ENCODE measurements at places on chromosomes 11 and 22. TPM values are rescaled to one million over a fixed set of nuclear protein-coding genes. Genes with fewer than 3 reads are reported as not detected.

Gene ROM1
- 6.6 TPM for total RNA-seq

Gene ACRV1
- not detected for total RNA-seq

Gene MYO18B
- 0.09 TPM for total RNA-seq

Gene FAM180B
- total RNA-seq = not detected

Gene PLA2G6
- 43.4 TPM for total RNA-seq

- H3K27ac ChIP-seq = no peak overlapping the region
- no peak overlapping the region for H3K4me3 ChIP-seq
- H3K36me3 ChIP-seq = no peaks in the 10 kb centered on the region
- no peak for DNase-seq
Observed at GRCh38 chr11:115316696-115317095, 187.5 kb downstream of the CADM1 start.

DNA sequence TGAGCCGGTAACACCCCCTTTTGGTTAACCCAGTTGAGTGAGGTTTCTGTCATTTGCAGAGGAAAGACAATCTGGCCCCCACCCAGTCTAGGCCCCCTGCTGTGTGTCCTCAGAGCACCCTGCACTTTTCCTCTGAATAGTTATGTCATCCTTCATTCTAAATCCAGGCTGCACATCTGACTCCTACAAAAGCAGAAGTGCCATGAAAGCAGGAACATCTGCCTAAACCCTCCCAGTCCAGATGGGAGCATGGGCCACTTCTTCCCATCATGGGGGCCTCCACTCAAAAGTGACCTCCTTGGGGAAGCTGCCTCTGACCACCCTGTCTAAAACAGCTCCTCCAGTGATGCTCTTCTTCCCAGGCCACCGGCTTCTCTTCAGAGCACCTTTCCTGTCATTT is 53.7 kb upstream of the HMGXB4 start:
- no peaks in the 10 kb centered on the region for H3K4me1 ChIP-seq
- no peaks in the 10 kb centered on the region for H3K27me3 ChIP-seq
- DNase-seq = no peak

GRCh38 chr11:122226810-122227379 is 110.9 kb upstream of the BLID start:
- H3K27me3 ChIP-seq = no peaks in the 10 kb centered on the region
- no peak for DNase-seq
- H3K27ac ChIP-seq = no peak overlapping the region
- H3K4me1 ChIP-seq = peaks cover 4% of the 10 kb centered on the region
- no peaks in the 10 kb centered on the region for H3K36me3 ChIP-seq

DNA sequence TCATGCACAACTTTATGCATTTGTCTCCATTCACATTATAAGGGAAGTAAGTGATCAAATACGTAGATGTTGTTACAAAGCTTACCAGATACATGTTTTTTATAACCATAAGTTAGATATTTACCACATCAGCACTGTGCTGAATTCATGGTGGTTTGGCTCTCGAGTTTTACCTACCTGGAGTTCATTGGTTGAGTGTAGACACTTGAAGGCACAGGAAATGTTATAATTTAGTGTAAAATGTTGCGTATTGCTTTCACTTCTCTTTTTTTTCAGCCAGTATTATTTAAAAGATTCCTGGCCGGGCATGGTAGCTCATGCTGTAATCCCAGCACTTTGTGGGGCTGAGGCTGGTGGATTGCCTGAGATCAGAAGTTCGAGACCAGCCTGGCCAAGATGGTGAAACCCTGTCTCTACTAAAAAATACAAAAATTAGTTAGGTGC is 53.1 kb upstream of the GRK2 start:
- H3K27ac ChIP-seq = peak overlapping the region; percentile 64
- peaks cover 6% of the 10 kb centered on the region for H3K4me1 ChIP-seq
- DNase-seq = no peak
- H3K27me3 ChIP-seq = no peaks in the 10 kb centered on the region

DNA sequence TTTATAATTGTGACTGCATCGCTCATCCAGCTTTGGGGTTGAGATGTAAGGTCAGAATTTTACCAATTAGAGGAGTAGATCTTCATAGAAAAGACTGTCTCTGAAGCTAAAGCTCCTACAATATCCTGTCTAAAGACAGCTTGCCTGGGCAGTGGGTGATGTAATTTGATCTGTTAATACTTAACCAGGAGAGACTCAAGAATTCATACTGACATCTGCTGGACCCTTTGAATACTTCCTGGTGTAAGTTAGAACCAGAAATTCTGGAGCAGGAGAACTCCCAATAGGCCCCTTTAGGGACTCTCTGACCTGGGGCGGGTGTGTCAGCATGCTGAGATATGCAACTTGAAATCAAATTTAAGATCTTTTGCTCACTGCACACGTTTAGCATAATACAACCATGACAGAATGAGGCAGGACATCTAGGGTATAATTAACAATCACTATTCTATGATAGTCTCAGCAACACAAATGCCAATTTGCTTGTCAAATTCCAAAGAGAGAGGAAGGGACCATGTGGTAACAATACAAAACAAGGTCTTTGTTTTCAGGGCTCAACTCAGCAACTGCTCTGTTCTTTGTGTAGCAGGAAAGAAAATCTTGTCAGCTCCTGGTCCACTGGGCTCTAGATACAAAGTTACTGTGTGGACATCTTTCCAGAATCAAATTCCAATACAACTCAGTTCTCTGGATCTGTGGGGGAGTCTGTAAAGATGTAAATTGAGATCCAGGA is 143.9 kb downstream of the INSC start:
- H3K4me1 ChIP-seq = no peaks in the 10 kb centered on the region
- no peak overlapping the region for H3K27ac ChIP-seq
- H3K36me3 ChIP-seq = no peaks in the 10 kb centered on the region

- no peak for DNase-seq
- no peaks in the 10 kb centered on the region for H3K27me3 ChIP-seq
- H3K27ac ChIP-seq = no peak overlapping the region
- H3K4me1 ChIP-seq = peaks cover 7% of the 10 kb centered on the region
Observed at GRCh38 chr11:120061036-120061760, 76.7 kb downstream of the TRIM29 start.

DNA sequence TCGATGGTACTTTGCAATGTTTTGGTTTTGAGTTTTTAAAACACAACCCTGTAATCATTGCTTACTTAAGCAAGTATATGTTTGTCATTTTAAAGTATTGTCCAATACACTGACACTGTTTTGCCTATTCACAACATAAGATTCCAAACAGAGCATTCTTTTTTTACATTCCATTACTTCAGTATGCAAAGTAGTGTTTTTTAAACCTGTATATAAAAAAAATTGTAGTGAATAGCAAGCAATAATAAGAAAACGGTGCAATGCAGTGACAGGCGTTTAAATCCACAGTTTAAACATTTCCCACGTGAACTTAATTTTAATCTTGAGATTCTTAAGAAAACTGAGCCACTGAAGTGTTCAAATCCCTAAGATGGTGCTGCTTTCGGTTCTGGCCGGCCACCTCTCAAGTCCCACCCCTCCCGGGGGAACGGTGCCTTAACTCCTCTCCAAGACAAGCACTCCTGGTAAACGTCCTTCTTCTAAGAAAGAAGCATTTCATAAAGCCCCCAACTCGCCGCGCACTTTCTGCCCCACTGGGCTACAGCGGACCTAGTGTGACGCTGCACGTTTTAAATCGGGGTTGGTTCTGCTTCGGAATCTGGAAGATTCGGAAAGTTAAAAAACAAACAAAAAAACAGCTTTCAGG is 2.9 kb downstream of the PGR start:
- no peaks in the 10 kb centered on the region for H3K27me3 ChIP-seq
- H3K27ac ChIP-seq = peak overlapping the region; percentile 43
- no peak for DNase-seq
- no peaks in the 10 kb centered on the region for H3K4me1 ChIP-seq
- H3K4me3 ChIP-seq = peak overlapping the region; percentile 50

DNA sequence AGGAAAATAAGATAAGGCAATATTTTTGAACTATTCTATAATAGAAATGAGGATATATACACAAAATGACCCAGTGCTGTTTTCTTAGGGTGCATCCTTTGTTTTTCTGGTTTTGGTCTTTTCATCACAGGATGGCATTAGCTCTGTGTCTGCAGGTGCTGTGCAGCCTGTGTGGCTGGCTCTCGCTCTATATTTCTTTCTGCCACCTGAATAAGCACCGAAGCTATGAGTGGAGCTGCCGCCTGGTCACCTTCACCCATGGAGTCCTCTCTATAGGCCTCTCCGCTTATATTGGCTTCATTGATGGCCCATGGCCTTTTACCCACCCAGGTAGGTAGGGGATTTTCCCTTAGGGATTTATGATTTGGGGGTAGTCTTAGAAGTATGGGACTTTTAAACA is 2.2 kb downstream of the TLCD5 start:
- H3K36me3 ChIP-seq = peaks cover 13% of the 10 kb centered on the region
- H3K4me1 ChIP-seq = peaks cover 29% of the 10 kb centered on the region
- no peak overlapping the region for H3K4me3 ChIP-seq
- no peaks in the 10 kb centered on the region for H3K27me3 ChIP-seq

DNA sequence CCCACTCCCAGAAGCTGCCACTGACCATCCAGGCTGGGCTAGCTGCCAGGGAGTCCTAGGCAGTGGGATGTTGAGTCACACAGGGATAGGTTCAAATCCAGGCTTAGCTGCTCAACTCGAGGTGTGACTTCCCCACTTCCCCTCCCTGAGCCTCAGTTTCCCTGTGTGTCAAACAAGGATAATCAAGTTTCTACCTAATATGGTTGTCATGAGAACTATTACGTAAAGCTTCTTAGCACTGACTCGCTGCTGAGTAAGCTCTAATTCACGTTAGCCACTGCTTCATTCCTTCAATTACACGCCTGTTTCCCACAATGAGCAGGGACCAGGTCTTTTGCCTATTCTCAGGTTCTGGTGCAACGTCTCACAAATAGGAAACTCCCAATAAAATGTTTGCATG is 67.7 kb downstream of the SEZ6L start:
- no peak overlapping the region for H3K4me3 ChIP-seq
- H3K27ac ChIP-seq = no peak overlapping the region
- no peak for DNase-seq
- H3K27me3 ChIP-seq = no peaks in the 10 kb centered on the region
- no peaks in the 10 kb centered on the region for H3K36me3 ChIP-seq

GRCh38 chr11:129455756-129456655 is 80.4 kb downstream of the BARX2 start:
- H3K4me1 ChIP-seq = no peaks in the 10 kb centered on the region
- no peak for DNase-seq
- H3K36me3 ChIP-seq = no peaks in the 10 kb centered on the region
- H3K27me3 ChIP-seq = no peaks in the 10 kb centered on the region
- no peak overlapping the region for H3K4me3 ChIP-seq

DNA sequence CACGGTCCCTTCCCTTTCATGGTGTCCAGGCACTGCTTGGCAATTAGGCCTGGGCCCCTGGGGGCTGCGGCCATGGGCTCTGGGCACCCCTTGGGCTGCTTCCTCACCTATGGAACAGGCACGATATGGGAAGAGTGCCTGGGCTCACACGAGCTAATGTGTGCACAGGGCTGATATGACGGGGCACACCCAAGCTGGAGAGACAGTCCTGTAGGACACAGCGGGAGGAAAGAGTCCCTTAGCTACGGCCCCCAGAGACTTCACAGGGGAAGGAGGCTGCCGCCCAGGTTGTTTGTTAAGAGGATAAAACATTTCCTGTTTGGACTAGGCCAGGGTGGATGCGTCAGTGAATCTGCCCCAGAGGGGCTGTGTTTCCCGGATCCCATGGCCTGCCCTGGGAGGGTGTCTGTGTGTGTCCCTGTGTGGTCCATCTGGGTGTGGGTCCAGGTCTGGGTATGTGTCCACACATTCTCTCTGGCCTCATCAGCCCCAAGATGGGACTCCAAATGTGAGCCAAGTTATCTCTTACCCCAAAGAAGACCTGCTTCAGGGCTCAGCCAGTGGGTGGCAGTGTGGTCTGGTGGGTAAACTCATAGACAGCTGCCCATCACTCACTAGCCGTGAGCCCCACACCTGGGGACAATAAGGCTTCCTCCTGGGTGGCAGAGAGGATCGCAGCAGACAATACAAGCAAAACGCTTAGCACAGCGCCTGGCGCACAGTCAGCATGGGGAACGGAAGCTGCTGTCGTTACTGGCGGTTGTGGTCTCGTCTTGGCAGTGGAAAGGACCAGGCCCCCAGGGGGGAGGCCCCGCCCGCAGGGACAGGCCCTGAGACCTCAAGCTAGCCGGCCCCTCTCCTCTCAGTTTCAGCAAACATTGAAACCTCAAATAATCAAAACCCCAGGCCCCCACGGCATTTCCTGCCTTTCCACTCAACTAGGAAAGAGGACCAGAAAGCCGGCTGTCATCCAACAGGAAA is 3.2 kb upstream of the EMID1 start:
- no peaks in the 10 kb centered on the region for H3K27me3 ChIP-seq
- peak; percentile 83 for DNase-seq
- peaks cover 34% of the 10 kb centered on the region for H3K4me1 ChIP-seq
- no peaks in the 10 kb centered on the region for H3K36me3 ChIP-seq
- H3K4me3 ChIP-seq = no peak overlapping the region

DNA sequence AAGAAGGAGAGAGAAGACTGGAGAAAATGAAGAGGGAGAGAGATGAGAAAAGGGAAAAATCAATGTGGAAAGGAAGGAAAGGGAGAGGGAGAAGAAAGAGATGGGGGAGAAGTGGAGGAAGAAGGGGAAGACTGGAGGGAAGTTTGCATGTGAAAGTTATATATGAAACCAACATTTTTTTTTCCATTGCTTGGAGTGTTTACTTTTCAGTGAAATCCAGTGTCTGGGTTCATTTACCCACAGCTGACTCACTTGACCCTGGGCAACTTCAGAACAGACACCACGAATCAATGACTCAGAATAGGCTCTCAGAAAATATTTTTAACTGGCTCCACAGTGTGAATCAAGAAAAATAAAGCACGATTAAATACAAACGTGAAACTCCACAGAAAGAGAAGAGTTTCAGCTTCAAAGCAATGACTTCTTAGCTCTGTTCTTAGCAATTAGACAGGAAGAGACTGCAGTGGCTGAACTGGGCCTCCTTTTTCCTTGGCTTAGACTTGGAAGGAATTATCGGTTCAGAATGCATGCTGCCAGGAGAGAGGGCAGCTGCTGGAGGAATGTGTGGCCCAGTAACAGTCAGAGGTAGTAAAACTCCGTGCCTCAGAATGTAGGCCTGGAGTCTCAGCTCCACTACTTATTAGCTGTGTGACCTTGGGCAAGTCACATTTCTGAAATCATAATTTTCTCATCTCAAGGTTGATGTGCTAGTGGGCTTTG is 237.5 kb downstream of the MIAT start:
- H3K27ac ChIP-seq = peak overlapping the region; percentile 28
- no peaks in the 10 kb centered on the region for H3K36me3 ChIP-seq
- no peak for DNase-seq
- H3K4me1 ChIP-seq = peaks cover 23% of the 10 kb centered on the region
- H3K4me3 ChIP-seq = no peak overlapping the region
- H3K27me3 ChIP-seq = no peaks in the 10 kb centered on the region

GRCh38 chr11:68657021-68657780 is 27.1 kb upstream of the GAL start:
- no peak overlapping the region for H3K27ac ChIP-seq
- no peaks in the 10 kb centered on the region for H3K36me3 ChIP-seq
- H3K27me3 ChIP-seq = no peaks in the 10 kb centered on the region
- H3K4me1 ChIP-seq = no peaks in the 10 kb centered on the region
- H3K4me3 ChIP-seq = no peak overlapping the region
